ENCODE measurements at places on chromosomes 7 and 10. TPM values are rescaled to one million over a fixed set of nuclear protein-coding genes. Genes with fewer than 3 reads are reported as not detected.
A peak's percentile ranks its signal among the peaks of the same experiment; 100 is the strongest.

Gene NUTM2E
- 0.14 TPM for total RNA-seq

Gene LRRC17
- total RNA-seq, result 0.39 TPM

Gene SLC16A12
- not detected for total RNA-seq

Gene CALML5
- not detected for total RNA-seq

Gene ERVW-1
- total RNA-seq, result 0.51 TPM

DNA sequence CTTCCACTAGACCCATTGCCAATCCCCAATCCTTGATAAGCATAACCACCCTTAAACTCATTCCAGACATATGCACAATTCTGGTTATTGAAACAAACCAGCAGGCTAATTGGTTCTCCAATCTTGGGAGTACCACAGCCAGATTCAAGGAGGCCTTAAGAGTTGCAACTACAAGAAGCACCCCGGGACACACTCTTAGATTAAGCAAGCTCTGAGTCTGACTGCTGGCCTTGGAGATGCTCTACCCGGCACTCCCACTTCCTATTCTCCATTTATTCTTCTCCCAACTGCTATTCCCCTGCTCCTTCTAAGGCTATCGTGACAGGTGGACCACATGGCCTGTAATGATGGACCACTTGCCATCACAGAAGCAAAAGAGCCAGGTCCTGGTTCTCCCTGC lies 40.3 kb downstream of the CYTH3 start:
- no peaks in the 10 kb centered on the region for H3K36me3 ChIP-seq
- no peaks in the 10 kb centered on the region for H3K4me1 ChIP-seq
- no peak overlapping the region for H3K4me3 ChIP-seq
- no peak for DNase-seq
- no peaks in the 10 kb centered on the region for H3K27me3 ChIP-seq

GRCh38 chr7:2500701-2501100 lies 18.9 kb upstream of the LFNG start:
- DNase-seq, result no peak
- no peaks in the 10 kb centered on the region for H3K36me3 ChIP-seq
- no peak overlapping the region for H3K27ac ChIP-seq
- H3K4me3 ChIP-seq, result no peak overlapping the region
- H3K27me3 ChIP-seq, result no peaks in the 10 kb centered on the region

DNA sequence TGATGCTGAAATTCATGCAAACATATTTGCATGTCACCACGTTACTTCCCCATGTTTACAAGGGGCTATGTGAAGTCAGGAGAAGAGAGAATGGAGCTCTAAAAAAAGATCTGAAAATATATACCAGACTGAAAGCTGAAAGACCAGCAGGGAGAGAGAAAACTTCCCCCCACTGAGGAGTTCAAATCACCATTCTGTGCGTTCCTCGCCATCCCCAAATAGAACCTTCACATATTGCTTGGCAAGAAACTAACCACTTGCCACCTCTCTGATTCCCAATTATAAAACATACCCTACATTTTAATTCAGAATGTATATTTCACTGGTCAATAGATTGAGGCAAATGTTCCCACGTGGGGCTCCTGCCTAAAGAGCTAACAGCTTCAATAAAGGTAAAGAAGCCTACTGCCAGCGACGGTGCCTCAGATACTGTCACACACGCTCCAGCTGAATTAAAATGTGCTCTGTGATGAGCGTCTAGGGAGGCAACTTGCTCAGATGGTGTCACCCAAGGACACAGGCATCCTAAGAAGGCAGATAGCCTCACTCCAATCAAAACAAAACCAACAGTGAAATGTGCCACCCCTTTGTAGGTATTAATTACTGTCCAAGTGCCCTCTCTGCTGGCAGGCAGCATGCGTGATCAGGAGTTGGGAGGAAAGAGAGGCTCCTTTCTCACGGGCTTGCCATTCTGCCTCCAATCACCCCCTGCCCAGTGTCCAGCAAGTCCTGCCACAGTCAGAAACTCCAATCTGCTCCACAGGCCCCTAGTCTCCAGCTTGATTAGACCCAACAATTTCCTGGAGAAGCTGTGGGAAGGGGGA lies 298.2 kb downstream of the GRID1 start:
- no peak overlapping the region for H3K4me3 ChIP-seq
- H3K4me1 ChIP-seq, result no peaks in the 10 kb centered on the region
- no peak for DNase-seq

GRCh38 chr7:96322373-96322695 lies 436 bp upstream of the SLC25A13 start:
- no peaks in the 10 kb centered on the region for H3K27me3 ChIP-seq
- H3K4me1 ChIP-seq, result peaks cover 12% of the 10 kb centered on the region
- H3K36me3 ChIP-seq, result no peaks in the 10 kb centered on the region

DNA sequence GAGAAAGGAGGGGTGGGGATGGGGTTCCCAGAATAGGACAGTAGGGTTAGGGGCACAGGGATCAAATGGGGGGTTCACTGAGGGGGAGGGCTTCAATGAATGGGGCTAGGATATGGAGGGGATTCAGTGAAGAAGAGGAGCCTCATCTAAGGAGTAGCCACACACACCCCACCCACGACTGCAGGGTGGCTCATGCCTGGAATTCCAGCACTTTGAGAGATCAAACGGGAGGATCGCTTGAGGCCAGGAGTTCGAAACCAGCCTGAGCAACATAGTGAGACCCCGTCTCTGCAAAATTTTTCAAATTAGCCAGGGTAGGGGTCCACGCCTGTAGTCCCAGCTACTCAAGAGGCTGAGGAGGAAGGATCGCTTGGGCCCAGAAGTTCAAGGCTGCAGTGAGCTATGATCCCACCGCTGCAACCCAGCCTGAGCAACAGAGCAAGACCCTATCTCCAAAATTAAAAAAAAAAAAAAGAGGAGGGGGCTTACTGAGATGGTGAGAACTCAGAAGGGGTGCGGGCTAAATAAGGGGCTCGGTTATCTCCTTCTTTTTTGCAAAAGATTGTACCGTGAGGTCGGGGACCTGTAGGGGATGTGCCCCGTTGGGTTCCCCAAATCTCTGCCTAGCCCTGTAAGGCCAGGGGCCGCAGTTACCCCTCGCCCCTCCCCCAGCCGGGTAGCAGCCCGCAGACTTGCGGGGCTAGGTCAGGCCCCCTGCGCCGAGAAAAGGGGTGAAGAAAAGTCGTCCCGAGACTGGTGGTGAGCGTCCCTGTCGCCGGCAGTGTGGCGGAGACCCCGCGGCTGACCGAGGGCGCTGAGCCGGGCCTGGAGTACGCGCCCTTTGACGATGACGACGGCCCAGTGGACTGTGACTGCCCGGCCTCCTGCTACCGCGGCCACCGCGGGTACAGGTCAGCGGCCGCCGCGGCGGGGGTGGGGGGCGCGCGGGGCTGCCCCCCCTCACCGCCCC lies 43.1 kb upstream of the HSPB1 start:
- H3K27ac ChIP-seq, result no peak overlapping the region
- no peak for DNase-seq
- no peaks in the 10 kb centered on the region for H3K36me3 ChIP-seq
- H3K4me3 ChIP-seq, result peak overlapping the region; percentile 17

- H3K27ac ChIP-seq, result peak overlapping the region; percentile 74
- H3K4me3 ChIP-seq, result no peak overlapping the region
- no peaks in the 10 kb centered on the region for H3K27me3 ChIP-seq
- H3K36me3 ChIP-seq, result peaks cover 2% of the 10 kb centered on the region
- no peak for DNase-seq
- peaks cover 24% of the 10 kb centered on the region for H3K4me1 ChIP-seq
These were observed 139.4 kb downstream of the TACC2 start for GRCh38 chr10:122128357-122128756.
